ENCODE measurements at places on chromosomes 7 and 10.

DNA sequence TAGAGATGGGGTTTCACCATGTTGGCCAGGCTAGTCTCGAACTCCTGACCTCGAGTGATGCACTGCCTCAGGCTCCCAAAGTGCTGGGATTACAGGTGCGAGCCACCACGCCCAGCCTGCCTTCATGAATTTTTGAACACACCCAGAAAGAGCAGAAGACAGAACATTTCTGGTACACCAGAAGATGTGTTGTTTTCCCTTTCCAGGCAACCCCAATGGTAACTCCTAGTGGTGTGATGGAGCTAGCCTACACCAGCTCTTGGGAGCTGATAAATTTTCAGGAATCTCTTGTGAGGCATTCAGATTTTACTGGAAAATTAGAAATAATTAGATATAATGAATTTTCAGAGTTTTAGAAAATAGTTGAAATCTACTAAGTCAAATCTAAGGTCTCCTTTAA, 904 bp upstream of the CCDC7 start:
- no peak for DNase-seq

GRCh38 chr7:44638611-44639557, 32.5 kb downstream of the OGDH start:
- DNase-seq: peak; percentile 79

- no peak for DNase-seq
These were observed 295.2 kb downstream of the FRMD4A start for GRCh38 chr10:14035506-14035905.

DNA sequence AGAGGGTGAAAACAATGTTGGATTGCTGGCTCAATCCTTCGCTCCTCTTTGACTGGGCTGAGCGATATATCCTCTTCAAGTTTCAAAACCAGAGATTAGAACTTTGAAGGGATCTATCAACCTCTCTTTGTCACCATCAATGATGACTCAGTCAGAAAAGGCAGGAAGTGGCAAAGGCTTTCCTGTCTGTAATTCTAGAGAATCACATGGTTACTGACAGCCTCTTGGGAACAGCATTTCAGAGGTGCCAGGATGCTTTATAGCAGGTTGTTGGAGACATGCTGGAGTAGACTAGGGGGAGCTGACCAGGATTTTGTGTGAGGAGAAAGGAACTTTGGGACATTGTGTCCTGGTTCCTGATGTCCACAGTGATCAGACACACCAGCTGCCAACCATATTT, 81.3 kb downstream of the PRKCQ start:
- peak; percentile 70 for DNase-seq

DNA sequence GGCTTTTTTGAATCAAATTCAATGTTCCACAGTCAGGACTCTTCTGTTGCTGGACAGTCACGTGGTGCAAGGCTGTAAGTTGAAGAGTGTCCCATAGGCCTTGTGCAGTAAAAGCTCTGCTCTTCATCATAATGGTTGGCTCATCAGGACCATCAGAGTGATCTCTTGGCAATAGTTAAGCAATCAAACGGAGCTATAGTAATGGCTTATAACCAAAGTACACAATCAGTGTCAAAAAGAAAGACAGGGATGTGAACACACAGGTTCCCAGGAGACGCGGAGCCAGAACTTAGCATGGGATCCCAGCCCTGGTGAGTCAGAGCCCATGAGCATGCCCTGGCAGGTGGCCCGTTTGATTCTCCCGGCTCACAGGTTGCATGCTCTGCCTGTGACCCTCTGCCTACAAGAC, 10.8 kb upstream of the GPNMB start:
- DNase-seq: peak; percentile 99

DNA sequence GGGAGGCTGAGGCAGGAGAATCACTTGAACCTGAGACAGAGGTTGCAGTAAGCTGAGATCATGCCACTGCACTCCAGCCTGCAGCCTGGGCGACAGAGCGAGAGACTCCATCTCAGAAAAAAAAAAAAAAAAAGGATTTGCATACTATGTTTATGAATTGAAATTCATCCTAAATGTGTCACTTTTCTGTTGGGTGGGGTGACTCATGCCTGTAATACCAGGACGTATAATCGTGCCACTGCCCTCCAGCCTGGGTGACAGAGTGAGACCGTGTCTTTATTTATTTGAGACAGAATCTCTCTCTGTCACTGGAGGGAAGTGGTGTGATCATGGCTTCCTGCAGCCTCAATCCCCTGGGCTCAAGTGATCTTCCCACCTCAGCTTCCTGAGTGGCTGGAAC, 5.8 kb downstream of the ZNF212 start:
- no peak for DNase-seq

DNA sequence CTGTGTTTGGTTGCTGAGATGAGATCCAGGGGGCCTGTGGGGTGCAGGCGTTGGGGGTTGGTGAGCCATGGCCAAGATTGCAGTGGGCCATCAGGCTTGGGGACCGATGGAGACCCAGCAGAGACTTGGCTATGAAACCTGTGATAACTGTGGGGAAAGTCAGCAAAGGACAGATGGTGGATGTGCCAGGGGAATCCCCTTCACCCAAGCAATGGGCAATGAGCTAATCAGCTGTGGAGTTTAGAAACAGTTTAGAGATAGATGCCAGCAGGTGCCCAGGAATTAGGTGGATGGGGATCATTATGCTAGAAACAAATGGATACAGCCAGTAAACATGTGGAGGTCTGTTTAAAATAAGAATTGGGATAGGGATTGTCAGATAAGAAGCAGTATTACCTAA, 151.4 kb upstream of the FERD3L start:
- DNase-seq: no peak

GRCh38 chr7:51142741-51143385, 173.7 kb downstream of the COBL start:
- no peak for DNase-seq

- DNase-seq: peak; percentile 14
These were observed 108.7 kb upstream of the ITGB1 start for GRCh38 chr10:33066558-33067236.

GRCh38 chr7:127933146-127933545, 98.1 kb downstream of the LRRC4 start:
- no peak for DNase-seq

DNA sequence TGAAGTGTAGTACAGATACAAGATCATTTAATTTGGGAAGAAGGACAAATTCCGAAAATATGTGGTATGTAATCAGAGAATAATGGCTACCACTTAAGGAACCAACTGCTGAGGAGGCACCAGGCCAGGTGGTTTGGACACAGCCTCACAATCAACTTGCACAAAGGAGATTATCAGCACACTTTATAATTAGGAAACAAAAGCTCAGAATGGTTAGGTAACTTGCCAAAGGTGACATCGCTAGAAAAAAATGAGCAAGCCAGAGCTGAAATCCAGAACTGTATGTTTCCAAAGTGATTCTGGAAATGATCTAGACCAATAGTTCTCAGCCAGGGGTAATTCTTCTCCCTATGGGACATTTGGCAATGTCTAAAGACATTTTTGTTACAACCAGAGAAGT, 36.6 kb downstream of the ERCC6 start:
- DNase-seq: no peak

DNA sequence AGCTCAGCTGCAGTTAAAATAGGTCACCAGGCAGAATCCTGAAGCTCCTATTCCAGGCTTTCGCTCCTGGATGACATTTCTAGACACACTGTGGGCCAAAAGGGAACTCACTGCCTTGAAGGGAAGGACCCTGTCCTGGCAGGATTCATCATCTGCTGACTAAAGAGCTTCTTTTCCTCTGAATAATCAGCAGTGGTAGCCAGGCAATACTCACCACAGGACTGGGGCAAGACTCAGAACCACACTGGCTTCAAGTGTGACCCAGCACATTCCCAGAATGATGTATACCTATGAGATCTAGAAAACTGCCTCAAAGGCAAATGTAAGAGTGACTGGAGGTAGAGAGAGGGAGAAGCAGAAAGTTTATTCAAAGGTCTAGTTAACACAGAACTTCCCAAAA, 29.5 kb upstream of the EBF3 start:
- DNase-seq: peak; percentile 61

GRCh38 chr7:21947056-21947455, 1.4 kb upstream of the CDCA7L start:
- no peak for DNase-seq

- DNase-seq: peak; percentile 95
These were observed 265.1 kb upstream of the KLF14 start for GRCh38 chr7:130998993-130999602.

DNA sequence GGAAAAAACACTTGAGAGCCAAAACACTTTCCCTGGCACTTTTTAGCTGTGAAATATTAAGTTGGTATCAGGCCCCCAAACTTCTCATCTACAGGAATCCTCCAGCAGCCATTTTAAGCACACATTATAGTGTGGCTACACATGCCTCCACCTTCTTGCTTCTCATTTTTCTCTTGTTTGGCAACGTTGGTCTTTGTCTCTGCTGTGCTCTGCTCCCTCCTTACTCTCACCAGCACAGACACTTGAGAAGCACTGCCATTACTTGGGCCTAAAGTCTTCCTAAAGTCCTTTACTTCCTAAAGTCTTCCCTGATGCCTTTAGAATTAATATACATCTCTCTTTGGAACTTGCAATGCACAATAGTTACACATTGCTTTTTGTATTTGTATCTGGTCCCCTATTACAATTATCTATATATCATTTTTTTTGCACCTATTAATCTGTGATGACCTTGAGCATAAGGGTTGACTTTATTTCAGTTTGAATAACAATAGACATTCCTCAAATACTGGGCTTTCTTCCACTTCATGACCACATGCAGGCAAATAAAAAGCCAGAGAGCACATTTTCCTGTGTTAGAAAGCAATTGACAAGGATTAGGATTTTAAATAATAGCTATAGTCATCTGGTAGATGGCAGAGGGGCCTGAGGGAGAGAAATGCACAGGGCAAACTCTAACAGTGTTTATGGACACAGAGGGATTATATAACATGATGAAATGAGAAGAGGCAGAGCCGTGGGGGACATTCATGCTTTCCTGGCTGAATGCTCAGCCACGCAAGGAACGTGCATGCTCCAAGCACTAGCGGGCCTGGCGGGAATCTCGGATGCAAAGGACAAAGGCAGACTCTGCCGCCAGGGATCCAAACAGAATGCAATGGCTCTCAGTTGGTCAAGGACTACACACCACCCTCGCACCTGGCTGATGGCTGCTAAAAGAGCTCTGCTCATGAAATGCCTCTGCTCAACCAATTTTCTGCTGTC, 99.3 kb downstream of the CDC14C start:
- no peak for DNase-seq

DNA sequence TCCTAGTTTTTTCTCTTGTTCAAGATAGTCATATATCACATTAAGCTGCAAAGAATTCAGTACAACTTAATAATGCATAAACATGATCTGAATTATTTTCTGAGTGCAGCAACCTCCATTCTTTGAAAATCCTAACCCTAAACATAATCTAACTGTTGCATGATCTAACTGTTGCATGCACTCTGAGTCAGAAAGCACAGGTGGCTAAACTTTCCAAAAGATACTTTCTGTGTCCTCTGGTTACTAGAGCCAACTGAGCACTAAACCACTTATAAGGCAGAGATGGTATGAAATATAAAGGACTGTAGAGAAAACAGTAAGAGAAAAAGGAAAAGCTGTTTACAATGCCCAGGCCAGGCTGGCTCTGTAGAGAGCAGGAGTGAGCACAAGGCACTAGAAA, 23.0 kb upstream of the FAM133B start:
- no peak for DNase-seq

- DNase-seq: no peak
These were observed 151.4 kb downstream of the CDH23 start for GRCh38 chr10:71547876-71548846.

GRCh38 chr10:126691456-126691855, 21.0 kb upstream of the C10orf90 start:
- no peak for DNase-seq

DNA sequence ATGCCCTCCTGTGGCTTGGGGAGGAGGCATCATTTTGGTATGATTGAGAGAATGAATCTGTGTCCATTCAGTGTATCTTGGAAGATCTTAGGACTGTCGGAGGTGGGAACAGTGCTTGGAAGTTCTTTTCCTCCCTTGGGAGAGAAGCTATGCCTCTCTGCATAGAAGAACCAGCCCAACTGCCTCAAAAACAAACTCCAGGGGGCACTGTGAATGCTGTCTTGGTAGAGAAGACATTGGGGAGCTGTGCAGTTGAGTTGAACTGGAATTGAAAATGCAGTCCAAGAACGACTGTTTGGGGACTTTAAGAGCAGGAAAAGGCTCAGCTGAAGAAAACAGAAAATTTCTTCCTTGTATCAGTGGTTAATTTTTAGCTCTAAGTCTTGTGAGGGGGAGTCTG, 4.9 kb upstream of the GJD4 start:
- DNase-seq: no peak

DNA sequence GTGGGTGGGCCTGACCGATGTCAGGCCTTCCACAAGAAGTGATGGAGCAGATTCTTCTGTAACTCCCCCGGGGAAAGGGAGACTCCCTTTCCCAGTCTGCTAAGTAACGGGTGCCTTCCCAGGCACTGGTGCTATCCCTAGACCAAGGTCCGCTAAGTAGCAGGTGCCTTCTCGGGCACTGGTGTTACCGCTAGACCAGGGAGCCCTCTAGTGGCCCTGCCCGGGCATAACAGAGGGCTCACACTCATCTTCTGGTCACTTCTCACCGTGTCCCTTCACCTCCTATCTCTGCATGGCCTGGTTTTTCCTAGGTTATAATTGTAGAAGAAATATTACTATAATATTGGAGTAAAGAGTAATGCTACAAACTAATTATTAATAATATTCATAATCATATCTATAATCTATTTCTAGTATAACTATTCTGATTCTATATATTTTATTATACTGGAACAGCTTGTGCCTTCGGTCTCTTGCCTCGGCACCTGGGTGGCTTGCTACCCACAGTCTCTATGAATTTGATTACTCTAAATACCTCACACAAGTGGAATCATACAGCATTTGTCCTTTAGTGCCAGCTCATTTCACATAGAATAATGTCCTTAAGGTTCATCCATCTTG, 1378.7 kb downstream of the XPNPEP1 start:
- DNase-seq: peak; percentile 52

DNA sequence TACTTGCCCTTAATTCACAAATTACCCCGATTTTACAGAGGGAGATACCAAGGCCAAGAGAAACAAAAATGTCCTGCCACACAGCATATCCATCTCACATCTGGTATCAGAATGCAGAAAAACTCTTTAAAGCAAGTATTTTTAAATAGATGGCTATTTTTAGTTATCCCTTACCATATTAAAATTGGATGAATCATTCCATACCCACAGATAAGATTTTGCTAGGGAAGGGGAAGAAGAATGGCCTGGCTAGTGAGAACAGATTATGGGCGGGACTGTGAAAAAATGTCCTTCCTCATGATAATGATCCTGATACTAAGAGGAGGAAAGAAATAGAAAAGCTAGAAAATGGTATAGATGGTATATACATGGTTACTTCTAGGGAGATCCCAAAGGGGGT, 80.6 kb upstream of the GATAD1 start:
- peak; percentile 2 for DNase-seq

GRCh38 chr7:105493923-105494315, 28.2 kb downstream of the PUS7 start:
- peak; percentile 71 for DNase-seq
